ENCODE measurements at places on chromosomes 12 and 14. TPM values are rescaled to one million over a fixed set of nuclear protein-coding genes. Genes with fewer than 3 reads are reported as not detected.

The HOXC11 gene
- not detected for total RNA-seq

The MYO1H gene
- total RNA-seq: not detected

DNA sequence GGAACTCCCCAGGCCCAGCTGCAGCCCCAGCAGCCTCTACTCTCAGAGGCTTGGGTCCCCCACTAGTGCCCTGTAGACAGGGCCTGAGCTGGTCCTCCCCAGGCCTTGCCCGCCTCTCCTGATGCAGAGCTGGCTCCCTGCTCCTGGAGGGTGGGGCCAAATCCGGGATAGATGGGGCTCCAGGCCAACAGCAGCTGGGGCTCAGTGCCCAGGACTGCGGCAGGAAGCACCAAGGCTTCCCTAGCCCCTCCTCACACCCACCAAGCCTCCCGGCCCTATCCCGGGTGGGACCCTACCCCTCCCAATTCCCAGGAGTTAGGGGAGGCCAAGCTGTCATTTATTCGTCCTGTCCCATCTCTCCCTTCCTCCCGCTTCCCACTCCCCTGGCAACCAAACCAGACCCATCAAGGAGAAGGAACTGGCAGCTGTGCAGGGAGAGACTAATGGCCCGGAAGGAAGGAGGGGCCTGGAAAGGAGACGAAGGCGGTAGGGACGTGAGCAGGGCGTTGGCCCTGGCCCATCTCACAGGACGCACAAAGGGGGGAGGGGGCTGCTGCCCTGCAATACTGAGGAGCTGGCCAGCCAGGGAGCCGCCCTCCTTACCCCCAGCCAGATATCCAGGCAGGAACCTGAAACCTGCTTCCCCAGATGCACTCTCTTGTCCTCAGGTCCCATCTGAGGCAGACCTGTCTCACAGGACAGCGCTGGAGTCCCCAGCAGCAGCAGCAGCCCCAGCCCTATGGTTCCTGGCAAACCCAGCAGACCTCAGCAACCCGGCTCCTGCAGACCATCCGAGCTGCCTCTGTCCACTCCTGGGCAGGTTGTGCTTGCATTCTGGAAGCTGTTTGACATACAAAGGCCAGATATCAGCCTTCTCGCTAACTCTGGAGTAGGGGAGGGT lies 1.6 kb upstream of the PRPH start:
- H3K4me3 ChIP-seq: no peak overlapping the region
- no peak for DNase-seq
- no peaks in the 10 kb centered on the region for H3K36me3 ChIP-seq
- H3K4me1 ChIP-seq: peaks cover 24% of the 10 kb centered on the region
- H3K27me3 ChIP-seq: peaks cover 70% of the 10 kb centered on the region

DNA sequence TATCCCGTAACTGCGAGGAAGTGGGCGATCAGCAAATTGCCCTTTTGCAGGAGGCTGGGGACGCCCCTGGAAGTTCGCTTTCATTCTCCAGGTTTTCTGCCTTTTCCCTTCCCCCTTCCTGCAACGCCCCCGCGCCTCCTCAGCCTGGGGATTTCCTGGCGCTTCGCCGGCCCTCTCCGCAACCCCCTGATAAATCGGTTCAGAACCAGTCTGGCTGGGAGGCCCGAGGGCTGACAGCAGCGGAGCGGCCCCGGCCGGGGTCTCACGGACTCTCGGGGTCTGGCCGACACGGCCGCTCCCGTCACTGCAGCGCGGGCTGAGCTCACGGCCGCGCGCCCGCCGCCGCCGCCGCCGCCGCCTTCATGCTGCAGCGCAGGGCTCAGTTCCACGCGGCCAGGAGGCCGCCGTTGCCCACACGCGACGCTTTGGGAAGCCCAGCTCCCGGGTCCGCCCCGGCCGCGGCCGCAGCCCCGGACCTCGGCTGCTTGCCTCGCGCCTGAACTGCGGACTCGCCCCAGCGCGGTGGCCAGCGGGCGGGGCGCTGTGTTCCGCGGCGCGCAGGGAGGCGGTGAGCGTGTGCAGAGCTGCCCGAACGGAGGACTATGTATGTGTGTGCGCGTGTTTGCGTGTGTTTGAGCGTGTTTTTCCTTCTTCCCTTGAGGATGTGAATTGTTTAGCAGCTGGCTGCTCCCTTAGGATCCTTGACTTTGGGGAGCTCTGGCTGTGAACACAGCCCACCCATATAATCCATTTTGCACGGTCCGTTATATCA lies at the start of gene LRFN5:
LRFN5 (plus strand) TSS at position 345 of the 772 bp plus-strand sequence.
- H3K4me1 ChIP-seq: peaks cover 17% of the 10 kb centered on the region
- H3K4me3 ChIP-seq: peak within 1 kb of the TSS; percentile 3
- H3K36me3 ChIP-seq: no peaks in the 10 kb centered on the region
- H3K27ac ChIP-seq: no peak within 1 kb of the TSS
- DNase-seq: no peak
- H3K27me3 ChIP-seq: peaks cover 12% of the 10 kb centered on the region

DNA sequence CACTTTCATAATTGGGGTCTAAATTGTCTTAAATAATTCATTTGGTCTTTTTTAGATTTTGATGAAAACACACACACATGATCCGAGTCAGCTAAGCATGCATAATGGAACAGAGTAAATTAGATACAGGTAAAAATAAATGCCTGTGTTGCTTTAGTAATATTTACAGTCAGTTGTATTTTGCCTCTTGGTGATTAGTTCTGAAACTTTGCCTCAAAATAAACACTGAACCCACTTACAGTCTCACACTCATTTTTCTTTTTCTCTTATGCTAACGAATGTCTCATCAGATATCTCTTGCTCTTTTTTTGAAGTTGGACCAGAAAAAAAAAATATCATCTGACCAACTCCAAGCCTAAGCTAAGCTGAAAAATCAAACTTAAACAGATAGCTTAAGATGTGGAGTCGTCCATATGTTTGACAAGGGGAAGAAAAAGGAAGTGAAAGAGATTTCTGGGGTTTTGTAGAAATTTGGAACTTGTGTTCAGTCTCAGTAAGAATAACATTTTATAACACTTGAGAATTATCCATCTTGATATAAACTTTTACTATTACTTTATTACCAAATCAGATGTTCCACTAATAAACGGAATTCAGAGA lies 592.5 kb downstream of the RPL10L start:
- H3K36me3 ChIP-seq: no peaks in the 10 kb centered on the region
- no peaks in the 10 kb centered on the region for H3K27me3 ChIP-seq
- no peak for DNase-seq
- H3K4me3 ChIP-seq: no peak overlapping the region

DNA sequence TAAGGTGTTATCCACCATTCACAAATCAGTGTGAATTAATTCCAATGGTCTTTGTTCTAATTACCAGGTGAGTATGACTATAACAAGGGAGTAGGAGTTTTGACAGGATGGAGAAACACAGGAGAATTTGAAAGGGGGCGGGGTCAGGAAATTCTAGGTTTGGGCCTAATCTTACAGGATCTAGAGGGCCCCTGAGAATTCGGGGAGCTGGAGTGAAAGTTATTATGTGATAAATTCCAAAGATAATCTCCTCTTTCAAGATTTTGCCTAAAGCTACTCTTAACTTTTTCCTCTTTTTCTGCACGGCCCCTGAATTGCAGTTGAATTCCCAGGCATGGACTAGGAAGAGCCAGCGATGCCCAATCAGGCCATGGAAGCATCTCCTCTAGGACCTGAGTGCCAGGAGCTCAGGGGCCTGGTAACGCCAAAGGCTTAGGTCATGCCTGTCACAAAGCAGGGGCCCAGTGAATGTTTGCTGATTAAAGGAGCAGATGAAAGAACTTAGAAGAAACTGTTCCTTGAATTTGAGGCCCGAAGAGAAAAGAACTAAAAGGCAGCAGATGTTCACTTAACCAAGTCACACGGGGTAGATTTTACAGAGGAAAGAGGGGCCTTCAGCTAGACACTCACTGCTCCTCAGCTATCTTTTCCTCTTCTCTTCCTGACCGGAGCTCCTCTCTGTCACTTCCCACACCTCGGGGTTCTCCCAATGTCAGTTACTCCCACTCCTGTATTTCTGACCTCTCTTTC lies 195.5 kb downstream of the PPM1H start:
- DNase-seq: no peak
- no peak overlapping the region for H3K4me3 ChIP-seq
- no peaks in the 10 kb centered on the region for H3K4me1 ChIP-seq
- H3K27me3 ChIP-seq: no peaks in the 10 kb centered on the region

DNA sequence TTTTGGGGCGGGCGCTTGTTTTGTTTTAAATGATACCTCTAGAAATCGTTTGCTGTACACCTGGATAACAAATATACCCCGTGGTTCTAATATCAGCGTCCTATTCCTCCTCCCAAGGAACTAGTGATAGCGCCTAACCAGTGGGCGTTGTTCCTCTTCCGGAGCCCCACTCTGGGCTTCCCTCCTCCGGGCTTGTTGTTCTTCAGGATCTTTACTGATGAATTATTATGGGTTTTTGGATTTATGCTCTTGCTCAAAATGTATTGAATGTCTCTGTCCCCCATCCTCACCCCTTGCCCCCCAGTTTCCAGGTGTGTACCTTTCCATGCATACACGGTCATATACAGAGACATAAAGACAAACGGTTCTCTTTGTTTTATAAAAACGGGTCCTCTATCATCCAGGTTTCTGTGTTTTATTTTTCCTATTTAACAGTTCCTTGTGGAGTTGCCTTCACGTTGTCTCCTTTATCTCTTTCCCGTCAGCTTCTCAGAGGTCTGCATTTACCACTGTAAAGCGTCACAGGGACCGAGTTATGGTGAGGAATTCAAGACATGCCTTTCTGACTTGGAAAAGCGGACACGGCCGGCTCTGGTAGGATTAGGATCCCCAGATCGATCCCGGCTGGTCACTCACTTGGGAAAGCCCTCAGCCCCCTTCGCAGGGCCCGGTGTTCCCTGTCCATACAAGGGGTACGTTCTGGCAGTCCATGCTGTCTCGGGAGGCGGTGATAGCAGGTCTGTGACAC lies 655 bp upstream of the PLEKHG3 start:
- H3K4me1 ChIP-seq: peaks cover 51% of the 10 kb centered on the region
- H3K36me3 ChIP-seq: no peaks in the 10 kb centered on the region
- peaks cover 26% of the 10 kb centered on the region for H3K27me3 ChIP-seq
- H3K4me3 ChIP-seq: peak overlapping the region; percentile 63

- peak; percentile 62 for DNase-seq
- H3K27me3 ChIP-seq: no peaks in the 10 kb centered on the region
- H3K36me3 ChIP-seq: peaks cover 31% of the 10 kb centered on the region
- H3K27ac ChIP-seq: no peak overlapping the region
- peak overlapping the region; percentile 13 for H3K4me3 ChIP-seq
- H3K4me1 ChIP-seq: peaks cover 42% of the 10 kb centered on the region
Measured at GRCh38 chr12:49055978-49056754, 4.4 kb downstream of the KMT2D start.

DNA sequence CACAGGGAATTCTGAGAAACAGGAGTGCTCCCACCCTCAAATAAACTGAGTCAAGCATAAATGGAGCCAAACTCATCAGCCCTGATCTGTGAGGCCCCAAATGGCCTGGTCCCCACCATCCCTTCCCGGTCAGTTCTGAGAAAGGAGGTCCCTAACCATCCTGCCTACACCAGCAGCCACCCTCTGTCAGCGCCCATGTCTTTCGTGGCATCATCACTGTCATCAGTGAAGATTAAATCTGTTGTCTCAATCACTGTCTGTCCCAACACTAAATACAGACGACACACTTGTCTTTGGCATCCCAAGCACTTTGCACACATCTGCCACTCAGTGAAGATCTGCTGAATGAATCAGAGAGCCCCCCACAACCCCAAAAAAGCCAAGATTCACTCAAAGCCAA lies 22.4 kb downstream of the VPS37B start:
- H3K27ac ChIP-seq: no peak overlapping the region
- no peaks in the 10 kb centered on the region for H3K27me3 ChIP-seq
- DNase-seq: no peak
- H3K4me1 ChIP-seq: peaks cover 17% of the 10 kb centered on the region
- no peak overlapping the region for H3K4me3 ChIP-seq

DNA sequence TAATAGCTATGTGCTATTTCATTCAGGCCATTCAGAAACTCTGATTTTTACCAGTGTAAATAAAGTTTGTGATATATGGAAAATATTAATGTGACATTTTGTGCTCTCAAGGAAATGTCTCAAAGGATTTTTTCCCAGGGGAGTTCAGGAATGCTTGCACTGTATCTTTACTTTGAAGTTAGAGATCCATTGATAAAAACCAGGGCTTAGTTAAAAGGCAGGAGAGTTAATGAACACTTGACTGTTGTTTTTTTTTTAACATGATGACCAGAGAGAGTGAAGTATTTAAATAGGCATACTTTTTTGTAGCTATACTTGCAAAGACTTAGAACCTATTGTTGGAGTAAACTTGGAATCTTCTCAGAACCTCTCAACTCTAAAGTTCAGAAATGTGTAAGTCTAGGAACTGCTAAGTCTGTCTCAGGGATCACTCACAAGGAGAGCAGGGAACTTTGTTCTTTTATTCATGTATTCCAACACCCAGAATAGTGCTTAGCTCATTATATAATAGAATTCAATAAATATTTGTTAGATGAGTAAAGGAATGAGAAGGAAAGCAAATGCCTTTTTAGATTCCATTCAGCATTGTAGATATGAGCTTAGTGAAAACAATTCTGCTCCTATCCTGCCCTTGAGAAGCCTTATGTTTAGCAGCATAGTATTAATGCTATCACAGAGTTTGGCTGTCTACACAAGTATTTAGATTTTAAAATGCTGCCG lies 117.5 kb downstream of the DAAM1 start:
- DNase-seq: peak; percentile 77
- H3K36me3 ChIP-seq: no peaks in the 10 kb centered on the region
- H3K27me3 ChIP-seq: no peaks in the 10 kb centered on the region
- H3K27ac ChIP-seq: peak overlapping the region; percentile 54
- H3K4me3 ChIP-seq: no peak overlapping the region

DNA sequence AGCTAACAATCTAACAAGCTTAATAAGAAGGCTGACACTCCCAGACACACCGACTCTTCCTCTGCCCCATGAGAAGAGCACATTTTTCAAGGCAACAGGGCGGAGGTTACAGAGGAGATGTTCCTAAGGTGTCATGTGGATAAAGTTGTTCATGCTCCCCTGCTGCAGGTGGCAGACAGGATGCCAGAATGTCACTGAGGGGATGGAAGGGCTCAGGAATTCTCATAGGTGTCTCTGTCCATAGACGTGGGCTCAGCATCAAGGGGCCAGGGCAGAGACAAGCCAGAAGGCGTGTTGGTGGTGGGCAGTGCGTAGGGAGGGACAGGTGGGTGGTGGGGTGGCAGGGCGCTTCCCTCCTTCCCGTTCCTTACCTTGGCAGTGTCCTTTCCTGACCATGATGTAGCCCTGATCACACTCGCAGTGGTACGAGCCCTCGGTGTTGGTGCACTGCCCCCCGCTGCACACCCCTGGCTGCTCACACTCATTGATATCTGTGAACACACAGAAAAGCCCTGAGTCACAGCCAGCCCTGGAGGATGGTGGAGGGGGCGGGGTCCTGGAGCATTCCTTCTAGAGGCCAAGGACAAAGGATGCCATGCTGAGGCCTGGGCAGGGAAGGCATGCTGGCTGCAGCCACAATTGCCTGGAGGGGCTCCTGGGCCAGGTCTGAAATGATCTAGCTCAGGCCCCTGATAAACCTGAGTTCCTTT lies 23.0 kb downstream of the ISCA2 start:
- peak; percentile 65 for DNase-seq
- peaks cover 29% of the 10 kb centered on the region for H3K4me1 ChIP-seq
- no peak overlapping the region for H3K27ac ChIP-seq
- H3K4me3 ChIP-seq: no peak overlapping the region
- H3K36me3 ChIP-seq: no peaks in the 10 kb centered on the region
